ENCODE measurements at places on chromosomes 1 and 21.

GRCh38 chr21:29904359-29905282, 35.2 kb downstream of the GRIK1 start:
- no peak for DNase-seq
- H3K27ac ChIP-seq = no peak overlapping the region
- no peaks in the 10 kb centered on the region for H3K4me1 ChIP-seq
- no peaks in the 10 kb centered on the region for H3K27me3 ChIP-seq

GRCh38 chr1:11071463-11072215, 11.8 kb upstream of the SRM start:
- no peak overlapping the region for H3K27ac ChIP-seq
- H3K36me3 ChIP-seq = peaks cover 80% of the 10 kb centered on the region
- no peaks in the 10 kb centered on the region for H3K4me1 ChIP-seq

GRCh38 chr1:42904434-42904833, 54.2 kb downstream of the SLC2A1 start:
- peak; percentile 19 for DNase-seq
- no peak overlapping the region for H3K27ac ChIP-seq
- H3K27me3 ChIP-seq = no peaks in the 10 kb centered on the region
- H3K36me3 ChIP-seq = no peaks in the 10 kb centered on the region
- H3K4me3 ChIP-seq = no peak overlapping the region
- no peaks in the 10 kb centered on the region for H3K4me1 ChIP-seq

GRCh38 chr1:51310871-51311613, 19.3 kb downstream of the TTC39A start:
- H3K27me3 ChIP-seq = no peaks in the 10 kb centered on the region
- H3K27ac ChIP-seq = no peak overlapping the region
- H3K4me3 ChIP-seq = no peak overlapping the region
- H3K36me3 ChIP-seq = no peaks in the 10 kb centered on the region
- no peak for DNase-seq
- H3K4me1 ChIP-seq = no peaks in the 10 kb centered on the region

DNA sequence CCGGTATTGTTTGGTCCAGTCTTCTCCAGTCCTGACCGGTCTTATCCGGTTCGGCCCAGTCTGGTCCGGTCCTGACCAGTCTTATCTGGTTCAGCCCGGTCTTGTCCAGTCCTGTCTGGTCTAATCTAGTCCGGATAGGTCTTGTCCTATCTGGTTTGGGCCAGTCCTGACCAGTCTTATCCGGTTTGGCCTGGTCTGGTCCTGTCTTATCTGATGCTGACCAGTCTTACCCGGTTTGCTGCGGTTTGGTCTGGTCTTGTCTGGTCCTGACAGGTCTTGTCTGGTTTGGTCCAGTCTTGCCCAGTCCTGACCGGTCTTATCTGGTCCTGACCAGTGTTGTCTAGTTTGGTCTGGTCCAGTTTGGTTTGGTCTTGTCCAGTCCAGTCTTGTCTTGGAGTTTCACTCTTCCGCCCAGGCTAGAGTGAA, 30.1 kb downstream of the DHX9 start:
- no peak overlapping the region for H3K4me3 ChIP-seq
- DNase-seq = no peak
- H3K27me3 ChIP-seq = no peaks in the 10 kb centered on the region

GRCh38 chr1:1628754-1629429, 3.1 kb upstream of the MMP23B start:
- DNase-seq = no peak
- H3K4me3 ChIP-seq = peak overlapping the region; percentile 33
- H3K4me1 ChIP-seq = no peaks in the 10 kb centered on the region
- H3K27me3 ChIP-seq = peaks cover 8% of the 10 kb centered on the region
- no peak overlapping the region for H3K27ac ChIP-seq

DNA sequence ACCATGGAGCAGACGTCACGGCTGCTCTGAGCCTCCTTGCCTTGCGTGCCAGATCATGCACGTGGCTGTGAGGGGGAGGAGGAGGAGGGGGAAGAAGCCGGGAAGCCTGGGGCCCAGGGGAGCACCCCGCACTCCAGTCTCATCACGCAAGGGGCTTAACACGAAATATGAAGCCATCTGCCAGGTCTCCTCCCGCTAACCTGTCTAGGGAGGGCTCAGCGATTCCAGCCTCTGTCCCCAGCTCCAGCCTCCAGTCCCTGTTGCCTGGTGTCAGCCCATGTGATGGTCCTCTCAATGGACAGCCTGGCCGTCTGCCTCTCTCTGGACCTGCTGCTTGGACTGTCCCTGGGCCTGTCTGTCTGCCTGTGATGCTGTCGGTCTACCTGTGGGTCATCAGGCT, 22.5 kb upstream of the C1QA start:
- H3K4me1 ChIP-seq = no peaks in the 10 kb centered on the region
- H3K27me3 ChIP-seq = no peaks in the 10 kb centered on the region
- no peak overlapping the region for H3K4me3 ChIP-seq
- H3K36me3 ChIP-seq = no peaks in the 10 kb centered on the region

DNA sequence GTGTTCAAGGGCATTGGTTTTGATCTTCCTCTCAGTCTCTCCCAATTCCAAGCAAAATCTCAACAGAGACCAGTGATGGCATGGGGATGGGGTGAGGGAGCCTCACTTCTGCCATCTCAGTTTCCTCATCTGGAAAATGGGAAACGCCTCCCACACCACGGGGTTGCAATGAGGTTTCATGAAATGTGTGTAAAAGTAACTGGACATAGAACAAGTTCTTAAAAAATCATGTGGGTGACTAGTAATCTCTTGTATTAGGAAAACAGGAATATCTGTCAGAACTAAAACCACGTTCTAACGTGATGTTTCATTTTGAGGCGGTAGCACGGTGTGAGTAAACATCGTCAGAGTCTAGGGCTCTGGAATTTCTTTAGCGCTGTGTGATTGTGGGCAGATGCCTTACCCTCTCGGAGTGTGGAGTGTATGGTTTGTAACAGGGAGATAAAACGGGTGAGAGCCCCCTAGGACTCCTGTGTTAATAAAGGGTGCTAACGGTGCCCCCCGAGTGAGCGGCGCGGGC, 55.5 kb upstream of the DNAJC6 start:
- peaks cover 10% of the 10 kb centered on the region for H3K27me3 ChIP-seq
- H3K4me3 ChIP-seq = peak overlapping the region; percentile 67
- H3K36me3 ChIP-seq = no peaks in the 10 kb centered on the region

- H3K27me3 ChIP-seq = no peaks in the 10 kb centered on the region
- peak within 1 kb of the TSS; percentile 99 for H3K4me3 ChIP-seq
- no peaks in the 10 kb centered on the region for H3K36me3 ChIP-seq
- DNase-seq = peak; percentile 87
- no peaks in the 10 kb centered on the region for H3K4me1 ChIP-seq
Measured at GRCh38 chr1:61724813-61725694, at the start of gene TM2D1. TM2D1 (minus strand) TSS chr1:61725141; CDS start chr1:61725120, 21 bp downstream.

DNA sequence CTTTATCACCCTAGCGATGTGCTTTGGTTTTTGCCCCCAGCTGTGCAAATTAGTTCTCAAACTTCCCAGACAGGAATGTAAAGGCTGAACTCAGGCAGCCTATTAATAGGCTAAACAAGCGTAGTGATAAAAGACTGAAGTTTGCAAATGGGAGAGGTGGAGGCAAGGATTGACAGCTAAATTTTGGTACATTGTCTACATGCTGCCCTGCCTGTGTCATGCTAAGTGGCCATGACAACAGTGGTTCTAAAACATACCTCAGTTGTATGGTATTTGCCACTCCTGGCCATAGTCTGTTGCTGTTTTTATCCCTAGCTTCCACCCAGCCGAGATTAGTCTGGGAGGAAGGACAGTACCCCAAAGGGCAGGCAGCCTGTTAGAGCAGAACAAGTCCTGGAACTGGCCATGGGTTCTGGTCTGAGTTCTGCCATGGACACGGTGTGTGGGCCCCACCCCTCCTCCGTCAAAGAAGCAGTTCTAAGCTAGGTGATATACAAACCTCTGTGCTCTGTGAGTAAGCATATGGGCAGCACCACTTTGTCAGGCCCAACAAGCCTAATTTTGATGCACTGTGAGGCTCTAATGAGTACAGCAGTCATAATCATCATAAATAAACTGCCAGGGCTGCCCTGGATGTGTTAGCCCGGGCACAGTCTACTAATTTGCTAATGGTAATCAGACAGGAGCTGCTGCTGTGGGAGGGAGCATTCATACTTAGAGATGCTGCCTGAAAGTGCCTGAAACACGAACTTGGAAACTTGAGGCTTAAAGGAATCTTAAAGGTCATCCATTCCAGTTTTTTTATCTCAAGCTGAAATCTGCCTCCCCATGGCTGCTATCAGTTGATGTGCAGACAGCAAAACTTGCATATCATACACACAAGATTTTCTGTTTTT, 177.1 kb downstream of the HHAT start:
- H3K27ac ChIP-seq = no peak overlapping the region
- H3K36me3 ChIP-seq = no peaks in the 10 kb centered on the region
- no peaks in the 10 kb centered on the region for H3K4me1 ChIP-seq
- no peak overlapping the region for H3K4me3 ChIP-seq

DNA sequence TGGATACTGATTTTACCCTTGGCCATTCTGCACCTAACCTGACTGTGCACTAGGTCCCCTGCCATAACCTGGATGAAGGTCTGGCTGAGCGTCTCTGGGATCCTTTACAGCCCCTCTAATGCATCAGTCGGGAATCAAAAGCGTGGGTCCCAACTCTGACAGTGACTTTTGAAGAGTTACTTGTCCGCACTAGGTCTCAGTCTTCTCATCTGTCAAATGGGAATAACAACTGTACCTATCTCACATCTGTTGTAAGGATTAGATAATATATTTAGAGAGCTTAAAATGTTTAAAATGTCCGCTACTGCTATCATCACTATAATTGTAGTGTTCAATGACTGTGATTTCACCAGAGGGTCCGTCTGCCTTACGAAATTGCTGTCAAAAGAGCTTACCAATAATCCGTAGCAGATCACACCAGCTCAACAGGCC, 746 bp downstream of the TADA1 start:
- no peaks in the 10 kb centered on the region for H3K36me3 ChIP-seq
- H3K4me1 ChIP-seq = no peaks in the 10 kb centered on the region
- no peak for DNase-seq

DNA sequence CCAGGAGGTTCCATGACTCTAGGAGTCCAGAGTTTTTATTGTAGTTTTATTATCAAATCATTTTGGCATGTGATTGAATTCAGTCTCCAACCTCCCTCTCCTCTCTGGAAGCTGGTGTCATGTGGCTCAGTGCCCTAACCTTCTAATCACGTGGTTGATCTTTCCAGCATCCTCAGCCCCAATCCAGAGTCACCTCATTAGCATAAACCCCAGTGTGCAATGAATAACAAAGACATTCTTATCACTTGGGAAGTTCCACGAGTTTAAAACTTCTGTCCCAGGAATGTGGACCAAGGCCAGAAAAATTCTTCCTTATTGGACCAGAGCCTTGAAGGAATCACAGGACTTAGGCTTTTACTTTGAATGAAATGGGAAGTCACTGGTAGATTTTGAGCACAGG, 52.2 kb downstream of the KIRREL1 start:
- peaks cover 11% of the 10 kb centered on the region for H3K4me1 ChIP-seq
- no peaks in the 10 kb centered on the region for H3K27me3 ChIP-seq
- no peak overlapping the region for H3K27ac ChIP-seq
- no peaks in the 10 kb centered on the region for H3K36me3 ChIP-seq

GRCh38 chr1:181630398-181630797, 147.1 kb downstream of the CACNA1E start:
- no peak overlapping the region for H3K4me3 ChIP-seq
- no peaks in the 10 kb centered on the region for H3K36me3 ChIP-seq
- DNase-seq = no peak
- no peaks in the 10 kb centered on the region for H3K27me3 ChIP-seq
- H3K27ac ChIP-seq = no peak overlapping the region

GRCh38 chr1:201206176-201206575, 15.6 kb downstream of the IGFN1 start:
- H3K36me3 ChIP-seq = no peaks in the 10 kb centered on the region
- H3K27ac ChIP-seq = no peak overlapping the region
- no peak for DNase-seq
- no peaks in the 10 kb centered on the region for H3K27me3 ChIP-seq
- no peak overlapping the region for H3K4me3 ChIP-seq

DNA sequence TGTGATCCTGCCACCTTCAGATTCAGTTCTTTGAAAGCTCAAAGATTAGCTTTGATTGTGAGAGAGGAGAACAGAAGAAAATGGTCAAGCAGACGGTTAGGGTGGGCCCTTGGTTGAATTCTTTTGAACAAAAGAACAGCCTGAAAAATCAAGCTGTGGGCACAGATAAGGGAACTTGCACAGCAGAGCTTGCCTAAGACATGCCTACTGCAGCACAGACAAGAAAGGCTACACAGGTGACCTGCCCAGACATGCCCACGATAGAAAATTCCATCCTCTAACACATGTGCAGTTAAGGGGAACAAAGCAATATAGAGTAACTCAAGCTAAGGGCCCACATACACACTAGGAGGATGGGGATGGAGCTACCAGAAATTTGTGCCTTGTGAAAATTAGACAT, 512.5 kb upstream of the LRRC7 start:
- H3K27me3 ChIP-seq = no peaks in the 10 kb centered on the region
- no peaks in the 10 kb centered on the region for H3K36me3 ChIP-seq
- DNase-seq = no peak
- H3K27ac ChIP-seq = no peak overlapping the region
- no peaks in the 10 kb centered on the region for H3K4me1 ChIP-seq

- H3K27me3 ChIP-seq = no peaks in the 10 kb centered on the region
- H3K4me1 ChIP-seq = no peaks in the 10 kb centered on the region
- H3K36me3 ChIP-seq = no peaks in the 10 kb centered on the region
- no peak for DNase-seq
- H3K27ac ChIP-seq = no peak overlapping the region
Measured at GRCh38 chr1:211895126-211895759, 64.7 kb upstream of the LPGAT1 start.

- no peak overlapping the region for H3K27ac ChIP-seq
- no peak overlapping the region for H3K4me3 ChIP-seq
- no peaks in the 10 kb centered on the region for H3K27me3 ChIP-seq
- no peak for DNase-seq
- H3K4me1 ChIP-seq = no peaks in the 10 kb centered on the region
- H3K36me3 ChIP-seq = no peaks in the 10 kb centered on the region
Measured at GRCh38 chr21:37529649-37530048, 163.1 kb downstream of the DYRK1A start.

- peaks cover 13% of the 10 kb centered on the region for H3K4me1 ChIP-seq
- H3K4me3 ChIP-seq = no peak overlapping the region
- DNase-seq = peak; percentile 50
- H3K27ac ChIP-seq = no peak overlapping the region
- H3K36me3 ChIP-seq = no peaks in the 10 kb centered on the region
Measured at GRCh38 chr1:225425201-225425786, 2.5 kb downstream of the LBR start.

GRCh38 chr1:220243947-220244346, 28.3 kb downstream of the RAB3GAP2 start:
- H3K27ac ChIP-seq = no peak overlapping the region
- no peaks in the 10 kb centered on the region for H3K36me3 ChIP-seq
- no peak overlapping the region for H3K4me3 ChIP-seq
- DNase-seq = no peak
- no peaks in the 10 kb centered on the region for H3K27me3 ChIP-seq

GRCh38 chr1:44929531-44929930, 56.9 kb downstream of the EIF2B3 start:
- peaks cover 3% of the 10 kb centered on the region for H3K36me3 ChIP-seq
- H3K4me3 ChIP-seq = no peak overlapping the region
- no peak overlapping the region for H3K27ac ChIP-seq
- H3K27me3 ChIP-seq = no peaks in the 10 kb centered on the region
- H3K4me1 ChIP-seq = no peaks in the 10 kb centered on the region
